ENCODE measurements at places on chromosomes 4 and X. TPM values are rescaled to one million over a fixed set of nuclear protein-coding genes. Genes with fewer than 3 reads are reported as not detected.

NIPAL1 gene
- 13.7 TPM for total RNA-seq

CCNB3 gene
- total RNA-seq, result 0.21 TPM

TCEAL4 gene
- total RNA-seq, result 42.0 TPM

SLC7A11 gene
- 1.2 TPM for total RNA-seq

ASB9 gene
- total RNA-seq, result 3.4 TPM

FATE1 gene
- not detected for total RNA-seq

MAGEA6 gene
- total RNA-seq, result not detected

CFAP299 gene
- not detected for total RNA-seq

BST1 gene
- 23.7 TPM for total RNA-seq

SH3D19 gene
- 76.5 TPM for total RNA-seq

RAB9A gene
- 36.2 TPM for total RNA-seq

EGFL6 gene
- total RNA-seq, result 28.9 TPM

FGD1 gene
- total RNA-seq, result 5.7 TPM
